ENCODE measurements at places on chromosomes 12 and 14.
A peak's percentile ranks its signal among the peaks of the same experiment; 100 is the strongest.

- no peak for DNase-seq
Measured at GRCh38 chr12:53862831-53863230, 75.8 kb upstream of the HOXC13 start.

DNA sequence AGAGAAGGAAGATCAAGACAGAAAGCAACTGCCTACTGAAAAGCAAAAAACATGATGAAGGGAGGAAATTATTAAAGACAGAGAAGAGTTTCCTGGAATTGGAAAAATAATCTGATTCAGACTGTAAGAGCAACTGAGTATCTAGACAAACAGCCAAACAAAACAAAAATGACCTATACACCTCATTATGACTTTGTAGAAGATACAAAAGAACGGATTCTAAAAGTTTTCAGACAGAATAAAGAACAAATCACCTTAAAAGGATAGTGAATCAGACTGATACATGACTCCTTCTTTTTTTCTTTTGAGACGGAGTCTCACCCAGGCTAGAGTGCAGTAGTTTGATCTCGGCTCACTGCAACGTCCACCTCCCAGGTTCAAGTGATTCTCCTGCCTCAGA, 10.4 kb downstream of the OSBPL8 start:
- no peak for DNase-seq

- DNase-seq, result no peak
Measured at GRCh38 chr12:19018302-19018970, 111.1 kb upstream of the PLEKHA5 start.

DNA sequence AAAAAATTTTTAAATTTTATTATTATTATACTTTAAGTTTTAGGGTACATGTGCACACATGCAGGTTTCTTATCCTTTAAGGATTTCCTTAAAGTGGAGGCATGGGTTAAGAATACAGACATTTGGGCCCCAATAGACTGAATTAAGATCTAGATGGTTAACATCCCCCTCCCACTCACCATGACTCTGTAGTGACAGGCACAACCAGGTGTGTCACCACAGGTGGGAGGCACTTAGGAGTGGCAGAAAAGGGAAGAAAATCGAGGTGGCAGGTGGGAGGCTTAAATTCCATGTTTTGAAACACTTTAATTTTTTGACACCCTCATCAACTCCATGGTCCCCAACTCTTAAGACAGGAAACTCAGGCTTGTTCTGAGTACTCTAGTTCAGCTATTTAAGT, 37.6 kb upstream of the GRIP1 start:
- DNase-seq, result no peak

GRCh38 chr12:63846238-63846967, 1.9 kb downstream of the SRGAP1 start:
- DNase-seq, result peak; percentile 38

DNA sequence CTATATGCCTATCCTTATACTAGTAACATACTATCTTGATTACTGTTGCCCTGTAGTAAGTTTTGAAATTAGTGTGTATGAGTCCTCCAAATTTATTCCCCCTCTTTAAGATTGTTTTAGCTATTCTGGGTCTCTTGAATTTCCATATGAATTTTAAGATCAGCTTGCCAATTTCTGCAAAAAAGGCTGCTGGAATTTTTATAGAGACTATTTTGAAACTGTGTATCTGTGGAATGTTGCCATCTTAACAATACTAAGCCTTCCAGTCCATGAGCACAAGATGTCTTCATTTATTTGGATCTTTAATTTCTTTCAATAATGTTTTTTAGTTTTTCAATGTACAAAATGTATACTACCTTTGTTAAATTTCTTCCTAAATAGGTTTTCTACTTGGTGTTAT, 79.8 kb upstream of the ETV6 start:
- DNase-seq, result no peak

DNA sequence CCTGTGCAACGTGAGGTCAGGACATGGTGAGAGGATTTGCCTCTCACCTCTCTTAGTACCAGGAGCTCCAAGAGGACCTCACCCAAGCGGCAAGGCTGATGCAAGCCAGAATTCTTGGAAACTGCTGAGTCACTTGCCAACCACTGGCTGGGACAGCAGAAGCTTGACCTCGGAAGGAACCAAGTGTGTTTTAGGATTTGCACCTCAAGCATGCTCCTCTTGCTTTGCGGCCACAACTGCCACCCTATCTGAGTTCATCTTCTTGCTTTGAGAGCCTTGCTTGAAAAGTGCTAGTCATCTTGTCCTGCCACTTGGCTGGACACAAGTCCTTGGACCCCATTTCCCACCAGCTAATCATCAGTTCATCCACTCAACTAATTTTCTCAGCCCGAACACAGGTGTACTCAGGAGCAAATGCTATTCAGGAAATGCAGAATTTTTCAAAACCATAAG, 195.8 kb downstream of the SLC25A21 start:
- DNase-seq, result no peak

GRCh38 chr14:90419200-90419599, 22.4 kb downstream of the CALM1 start:
- DNase-seq, result peak; percentile 81

GRCh38 chr12:86777325-86777724, 521.1 kb upstream of the MGAT4C start:
- no peak for DNase-seq

GRCh38 chr14:100234511-100234910, 4.4 kb upstream of the YY1 start:
- no peak for DNase-seq

- DNase-seq, result no peak
Measured at GRCh38 chr14:29446971-29447370, 480.7 kb downstream of the PRKD1 start.

GRCh38 chr12:3992945-3993344, 119.7 kb upstream of the PARP11 start:
- DNase-seq, result no peak

GRCh38 chr12:93407054-93407962, 29.6 kb downstream of the NUDT4 start:
- DNase-seq, result no peak

- DNase-seq, result no peak
Measured at GRCh38 chr12:29239336-29239735, 90.3 kb downstream of the FAR2 start.

GRCh38 chr12:89162589-89163261, 189.6 kb downstream of the DUSP6 start:
- no peak for DNase-seq

DNA sequence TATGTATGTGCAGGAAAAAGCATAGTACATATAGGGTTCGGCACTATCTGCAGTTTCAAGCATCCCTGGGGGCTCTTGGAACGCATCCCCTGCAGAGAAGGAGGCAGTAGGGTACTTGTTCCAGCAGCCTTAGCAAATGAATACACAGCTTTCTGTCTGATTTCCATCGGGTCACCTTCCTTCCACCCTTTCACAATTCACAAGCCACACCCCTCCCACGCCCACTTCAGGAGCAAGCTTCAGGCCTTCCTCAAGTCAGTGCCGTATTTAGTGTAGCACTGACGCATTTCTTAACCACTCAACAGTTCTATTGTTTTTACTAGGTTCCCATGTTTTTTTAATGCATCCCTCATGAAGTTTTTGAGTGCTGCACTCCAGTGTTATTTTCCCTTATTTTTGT, 64.2 kb downstream of the CLMN start:
- no peak for DNase-seq

DNA sequence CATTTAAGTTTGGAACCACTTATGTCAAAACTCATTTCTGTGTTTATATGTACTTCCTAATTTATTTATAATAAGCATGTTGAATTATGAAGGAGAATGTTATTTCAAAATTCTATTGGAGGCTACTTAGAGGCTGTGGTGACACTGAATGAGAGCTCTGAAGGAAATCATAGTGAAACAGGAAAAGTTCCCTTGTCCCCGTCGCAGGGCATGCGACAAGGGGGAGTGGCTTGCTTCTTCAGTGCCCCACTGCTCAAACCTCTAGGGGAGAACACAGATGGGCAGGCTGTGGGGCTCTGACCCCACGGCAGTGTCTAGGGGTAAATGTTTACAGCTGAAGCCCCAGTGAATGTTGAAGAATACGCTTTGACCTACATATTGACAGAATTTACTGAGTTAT, 261.9 kb downstream of the RAD51B start:
- DNase-seq, result no peak

- DNase-seq, result no peak
Measured at GRCh38 chr14:83847102-83847501, 1682.8 kb upstream of the FLRT2 start.

GRCh38 chr12:42504049-42504448, 85.5 kb downstream of the PRICKLE1 start:
- peak; percentile 37 for DNase-seq

- DNase-seq, result no peak
Measured at GRCh38 chr14:22634233-22634900, 9.8 kb downstream of the OR6J1 start.

DNA sequence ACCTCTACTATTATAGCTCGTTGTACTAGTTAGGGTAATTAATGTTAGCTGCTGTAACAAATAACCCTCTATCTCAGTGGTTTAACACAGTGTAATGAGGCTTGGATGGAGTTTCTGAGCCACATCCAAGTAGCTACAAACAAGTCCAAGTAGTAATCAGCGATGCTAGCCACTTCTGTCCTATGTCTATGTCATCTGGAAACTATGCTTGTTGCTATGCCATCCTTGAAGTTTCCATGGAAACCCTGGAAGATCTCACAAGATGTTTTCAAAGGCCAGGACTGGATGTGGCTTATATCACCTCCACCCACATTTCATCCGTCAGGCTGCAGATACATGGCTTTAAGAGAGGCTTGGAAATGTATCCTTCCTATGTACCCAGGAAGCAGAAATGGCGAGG, 422.1 kb downstream of the AACS start:
- no peak for DNase-seq

GRCh38 chr12:108709697-108710096, 21.6 kb downstream of the CORO1C start:
- no peak for DNase-seq

- no peak for DNase-seq
Measured at GRCh38 chr14:77607741-77608302, 8.6 kb downstream of the SPTLC2 start.

- no peak for DNase-seq
Measured at GRCh38 chr14:103214461-103214958, 91.2 kb downstream of the TNFAIP2 start.

GRCh38 chr12:110846615-110847566, at the start of gene CCDC63:
CCDC63 (plus strand) TSS chr12:110846987; CDS start chr12:110852955, 5,968 bp downstream.
- DNase-seq, result peak; percentile 79

DNA sequence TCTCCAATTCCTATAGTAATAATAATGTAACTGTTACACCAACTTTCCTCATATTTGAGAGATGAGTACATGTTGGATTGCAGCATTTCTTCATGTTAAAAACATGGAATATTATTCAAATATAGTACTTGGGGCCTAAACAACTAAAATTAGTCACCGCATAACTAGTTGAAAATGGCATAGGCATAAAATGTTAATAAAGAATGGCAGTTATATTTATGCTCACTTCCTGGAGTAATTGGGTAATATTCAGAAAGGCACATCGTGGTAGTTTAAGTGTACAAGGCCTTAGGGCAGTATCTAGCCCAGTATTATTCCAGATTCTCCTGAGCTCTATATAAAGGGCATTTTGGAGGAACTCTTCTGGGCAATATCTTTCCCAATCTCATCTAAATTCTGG, 46.0 kb downstream of the ERGIC2 start:
- no peak for DNase-seq

GRCh38 chr14:56004323-56004722, 113.9 kb upstream of the PELI2 start:
- no peak for DNase-seq

DNA sequence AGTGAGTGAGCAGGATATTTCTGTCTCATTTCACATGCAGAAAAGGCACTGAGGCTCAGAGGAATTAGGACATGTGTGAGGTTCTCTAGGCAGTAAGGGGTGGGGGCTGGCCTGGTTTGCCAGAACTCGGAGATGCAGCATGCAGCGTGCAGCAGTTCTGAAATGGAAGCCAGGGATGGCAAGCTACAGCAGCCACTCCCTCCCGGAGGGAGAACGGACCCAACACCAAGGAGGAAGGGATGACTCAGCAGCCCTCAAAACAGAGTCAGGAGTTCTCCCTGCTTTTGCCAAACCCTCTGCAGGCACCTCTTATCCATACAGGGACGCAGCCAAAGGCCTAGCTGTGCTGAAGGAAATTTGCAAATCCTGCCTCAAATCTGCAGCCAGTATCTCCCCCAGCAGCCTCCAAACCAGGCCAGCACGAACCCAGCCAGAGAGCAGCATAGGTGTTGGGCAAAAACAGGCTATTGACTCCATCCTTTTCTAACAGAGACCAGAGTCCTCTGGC, 10.3 kb upstream of the SERPINA3 start:
- no peak for DNase-seq

- peak; percentile 81 for DNase-seq
Measured at GRCh38 chr12:127165567-127166392, 1101.2 kb upstream of the TMEM132C start.

- no peak for DNase-seq
Measured at GRCh38 chr14:22614240-22614799, 16.2 kb downstream of the ABHD4 start.

GRCh38 chr12:29547864-29548263, 50.4 kb upstream of the OVCH1 start:
- DNase-seq, result no peak

- no peak for DNase-seq
Measured at GRCh38 chr12:124152731-124153130, 142.2 kb upstream of the RFLNA start.

DNA sequence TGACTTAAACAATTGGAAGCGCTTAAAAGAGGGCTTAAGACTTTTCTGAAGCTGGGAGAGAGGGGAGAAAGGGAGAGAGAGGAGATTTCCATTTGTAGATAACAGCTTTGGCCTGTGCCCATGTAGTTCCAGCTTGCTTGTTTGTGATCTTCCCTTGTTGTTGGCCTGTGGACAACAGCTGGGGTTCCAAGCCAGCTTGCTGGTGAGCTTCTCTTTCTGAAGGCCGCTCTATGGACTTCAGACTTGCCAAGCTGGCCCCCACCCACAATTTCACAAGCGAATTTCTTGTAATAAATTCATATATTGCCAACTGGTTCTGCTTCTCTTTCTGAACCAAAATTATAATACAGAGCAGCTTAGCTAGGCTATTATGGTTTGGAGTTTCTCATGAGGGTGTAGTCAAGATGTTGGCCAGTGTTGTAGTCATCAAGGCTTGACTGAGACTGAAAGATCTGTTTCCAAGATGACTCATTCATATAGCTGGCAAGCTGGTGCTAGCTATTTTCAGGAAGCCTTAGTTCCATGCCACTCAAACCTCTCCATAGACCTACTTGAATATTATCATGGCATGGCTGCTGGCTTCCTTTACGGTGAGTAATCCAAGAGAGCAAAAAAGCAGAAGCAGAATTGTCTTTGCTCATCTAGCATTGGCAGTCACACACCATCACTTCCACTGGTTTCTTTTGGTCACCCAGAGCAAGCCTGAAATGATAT, 89.4 kb downstream of the ATP23 start:
- no peak for DNase-seq

Measured in BE2C (cell line).